ENCODE measurements at places on chromosomes 6 and 20.

- DNase-seq, result no peak
These were observed 38.0 kb downstream of the PHIP start for GRCh38 chr6:79040083-79040482.

- DNase-seq, result no peak
These were observed 159.0 kb downstream of the GMDS start for GRCh38 chr6:2086326-2086965.

DNA sequence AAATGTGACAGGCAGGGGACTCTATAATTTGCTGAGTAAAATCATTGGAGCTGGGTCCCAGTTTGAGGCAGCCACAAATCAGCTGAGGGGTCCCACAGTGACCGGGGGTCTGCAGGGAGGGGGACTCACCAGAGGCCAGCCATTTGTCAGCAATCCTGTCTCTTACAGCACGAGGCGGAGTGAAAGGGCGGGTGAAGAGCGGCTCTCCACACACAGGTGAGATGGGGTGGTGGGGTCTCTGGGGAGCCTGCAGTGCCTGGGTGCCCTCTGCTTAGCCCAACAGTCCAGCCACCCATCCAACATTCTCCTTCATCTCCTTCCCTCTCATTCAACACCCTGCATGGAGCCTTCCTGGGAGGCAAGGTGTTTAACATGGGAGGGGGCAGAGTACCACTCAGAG is 728 bp downstream of the TMC2 start:
- DNase-seq, result no peak

- no peak for DNase-seq
These were observed 197.7 kb upstream of the PREP start for GRCh38 chr6:105600336-105601260.

GRCh38 chr20:34988191-34988540 is 32.5 kb downstream of the MYH7B start:
- no peak for DNase-seq

- DNase-seq, result no peak
These were observed 78.0 kb upstream of the ELOVL5 start for GRCh38 chr6:53426667-53427270.

DNA sequence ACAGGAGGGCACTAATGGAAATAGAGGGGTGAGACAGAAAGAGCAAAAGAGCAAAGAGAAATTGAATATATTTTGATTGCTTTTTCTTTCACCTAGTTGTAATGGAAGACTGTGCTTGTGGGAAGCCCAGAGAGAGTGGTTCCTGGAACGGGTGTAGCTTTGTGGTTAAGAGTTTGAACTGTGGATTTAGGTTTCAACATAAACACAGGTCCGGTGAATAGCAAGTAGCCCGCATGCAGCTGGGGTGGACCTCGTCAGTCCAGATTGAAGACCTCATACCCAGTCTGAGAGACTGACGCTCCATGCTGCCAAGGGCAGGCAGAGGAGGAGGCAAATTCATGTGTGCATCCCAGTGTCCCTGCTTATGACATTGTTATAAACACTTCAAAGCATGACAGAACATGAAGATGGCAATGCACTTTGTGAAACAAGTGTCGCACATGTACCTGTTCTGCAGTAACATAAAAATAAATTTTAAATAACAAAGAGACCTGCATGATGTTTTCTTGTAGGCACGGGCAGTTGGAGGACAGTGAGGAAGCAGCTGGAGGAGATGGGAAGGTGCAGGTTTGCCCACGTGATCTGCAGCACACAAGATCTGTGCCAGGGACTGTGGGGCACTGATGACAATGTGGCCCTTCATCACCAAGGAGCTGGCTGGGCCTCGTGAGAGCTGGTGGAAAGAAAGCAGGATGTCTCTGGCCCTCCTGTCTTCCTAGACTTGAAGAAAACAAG is 220.5 kb upstream of the SSTR4 start:
- DNase-seq, result no peak

DNA sequence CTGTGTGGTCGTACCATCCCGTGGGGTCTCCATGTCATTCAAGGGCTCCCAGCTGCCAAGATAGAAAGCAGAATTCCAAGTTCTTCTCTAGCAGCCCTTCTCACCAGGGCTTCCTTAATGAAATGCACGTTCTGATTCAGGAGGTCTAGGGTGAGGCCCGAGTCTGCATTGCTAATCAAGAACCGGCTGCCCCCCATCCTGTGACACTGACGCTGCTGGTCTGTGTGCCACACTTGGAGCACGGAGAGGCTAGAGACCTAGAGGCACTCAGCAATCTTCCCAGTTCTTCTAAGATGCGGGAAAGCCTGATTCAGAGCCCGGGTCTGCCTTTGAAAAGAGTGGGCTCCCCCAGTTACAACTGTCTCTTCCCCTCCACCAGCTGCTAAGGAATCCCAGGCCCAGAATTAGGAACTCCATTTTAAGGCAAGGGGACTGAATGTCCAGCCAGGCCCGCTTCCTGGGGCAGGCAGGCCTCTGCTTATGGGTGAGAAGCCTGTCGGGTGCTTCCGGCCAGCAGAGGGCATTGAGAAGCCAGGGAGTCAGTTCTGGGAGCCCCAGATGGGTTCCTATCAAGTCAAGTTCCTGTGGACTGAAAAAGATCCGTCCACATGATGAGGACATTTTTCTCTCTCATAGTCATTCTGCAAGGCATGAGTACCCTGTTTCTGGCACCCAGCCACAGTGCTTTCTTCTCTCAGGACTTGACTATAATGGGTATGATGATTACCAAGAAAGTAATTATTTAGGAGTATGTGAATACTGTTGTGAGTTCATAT is 69.8 kb upstream of the RIN2 start:
- no peak for DNase-seq

DNA sequence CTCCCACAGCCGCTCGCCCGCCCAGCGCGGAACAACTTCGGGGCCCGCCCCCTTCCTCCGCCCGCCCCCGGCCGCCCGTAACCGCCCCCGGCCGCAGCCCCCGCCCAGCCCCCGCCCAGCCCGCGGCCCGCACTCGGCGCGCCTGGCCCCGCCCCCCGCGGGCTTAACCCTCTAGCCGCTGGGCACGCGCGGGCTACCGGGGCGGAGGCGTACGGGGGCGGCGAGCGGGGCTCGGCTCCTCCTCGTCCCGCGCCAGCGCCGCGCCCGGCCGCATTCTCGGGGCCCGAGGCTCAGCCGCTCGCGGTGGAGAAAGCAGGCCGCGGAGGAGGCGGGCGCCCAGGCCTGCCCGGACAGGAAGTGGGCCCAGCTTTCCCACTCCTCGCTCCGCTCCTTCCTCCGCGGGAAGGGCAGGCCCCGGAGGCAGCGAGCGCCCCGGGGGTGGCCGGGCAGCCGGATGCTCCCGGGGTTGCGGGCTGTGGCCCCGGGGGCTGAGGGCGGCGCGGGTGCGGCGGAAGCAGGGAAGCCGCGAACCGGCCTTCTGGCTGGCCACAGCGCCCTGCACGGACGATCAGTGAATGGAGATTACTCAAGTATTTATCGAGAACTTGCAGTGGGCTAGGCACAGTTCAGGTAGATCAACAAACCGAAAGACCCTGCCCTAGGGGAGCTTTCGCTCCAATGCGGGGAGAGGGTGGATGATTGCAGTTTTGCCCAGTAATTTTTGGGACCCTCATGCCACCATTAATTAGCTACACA is at the start of gene TRAM2:
TRAM2 (minus strand) TSS at position 39 of the 756 bp plus-strand sequence. CDS start 145 bp downstream, outside the sequence.
- DNase-seq, result peak; percentile 81

GRCh38 chr6:43943781-43944250 is 173.8 kb downstream of the VEGFA start:
- DNase-seq, result no peak

GRCh38 chr6:119079283-119079809 is 882 bp upstream of the FAM184A start:
- no peak for DNase-seq

GRCh38 chr6:7311917-7312615 is 933 bp downstream of the SSR1 start:
- DNase-seq, result no peak

DNA sequence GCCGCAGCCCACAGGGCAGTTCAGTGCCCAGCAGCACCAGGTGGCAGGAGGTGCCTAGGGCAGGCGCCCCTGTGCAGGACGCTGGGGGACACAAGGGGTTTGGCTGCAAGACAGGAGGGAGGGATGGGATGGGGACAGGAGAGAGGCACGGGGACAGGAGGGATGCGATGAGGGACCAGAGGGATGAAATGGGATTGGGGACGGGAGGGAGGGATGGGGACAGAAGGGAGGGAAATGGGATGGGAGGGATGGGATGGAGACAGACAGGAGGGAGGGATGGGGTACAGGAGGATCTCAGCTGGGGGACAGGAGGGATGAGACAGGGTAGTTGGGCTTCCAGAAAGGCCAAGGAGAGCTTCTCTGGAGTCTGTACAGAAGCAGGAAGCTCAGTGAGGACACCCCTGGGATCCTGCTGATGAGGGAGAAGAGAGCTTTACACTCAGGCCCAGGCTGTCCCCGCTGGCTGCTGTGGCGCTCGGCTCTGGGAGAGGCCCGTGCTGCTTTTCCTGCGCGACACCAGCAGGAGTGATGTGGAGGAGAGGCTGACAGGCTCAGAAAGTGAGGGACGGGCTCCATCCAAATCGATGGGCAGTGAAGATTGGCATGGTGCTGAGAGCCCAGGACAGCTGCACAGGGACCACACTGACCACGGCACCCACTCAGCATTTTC is 400.8 kb downstream of the SMOC2 start:
- no peak for DNase-seq

- no peak for DNase-seq
These were observed 1.5 kb downstream of the TP53INP2 start for GRCh38 chr20:34705397-34706301.

DNA sequence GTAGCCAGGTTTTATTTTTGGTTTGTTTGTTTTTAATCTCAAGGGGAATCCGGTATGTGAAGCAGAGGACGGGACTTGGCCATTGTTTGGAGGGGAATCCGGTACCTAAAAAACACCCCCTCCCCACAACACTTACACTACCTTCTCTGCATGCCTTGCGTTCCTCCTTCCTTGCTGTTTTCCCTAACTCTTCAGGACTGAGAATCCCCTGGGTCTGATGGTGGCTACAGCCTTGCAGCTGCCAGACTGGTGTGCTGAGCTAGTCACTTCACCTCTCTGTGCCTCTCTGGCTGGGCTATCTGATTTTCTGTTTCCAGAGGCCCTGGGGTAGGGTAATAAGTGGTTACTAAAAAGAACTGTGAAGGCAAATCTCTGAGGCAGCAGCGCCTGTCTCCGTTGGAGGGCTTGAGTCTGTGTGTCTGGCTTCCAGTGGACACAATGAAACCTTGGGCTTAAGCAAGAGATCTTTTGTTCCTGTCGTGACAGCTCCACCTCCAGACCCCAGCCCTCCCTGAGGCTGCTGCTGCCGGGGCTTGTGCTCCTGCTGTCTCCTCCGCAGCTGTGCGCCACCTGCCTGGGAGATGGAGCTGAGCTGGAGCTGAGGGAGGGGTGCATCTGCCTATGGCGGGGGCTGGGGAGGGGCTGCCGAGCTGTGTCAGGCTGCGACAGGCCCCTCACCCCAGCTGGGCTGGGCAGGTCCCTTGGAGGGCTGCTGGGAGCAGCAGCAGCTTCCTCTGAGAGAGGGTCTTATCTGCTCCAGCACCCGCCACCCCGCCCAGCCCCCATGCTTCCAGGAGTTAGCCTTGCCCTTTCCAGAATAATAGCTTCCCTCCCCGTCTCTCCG is 65.8 kb upstream of the CCDC167 start:
- DNase-seq, result no peak

Measured in CD4-positive, alpha-beta T cell treated with Interleukin-1 beta for 1 hour (primary cell).